NCI-H1048 (cell line): ENCODE measurements at places on chromosomes 11 and 22.
A peak's percentile ranks its signal among the peaks of the same experiment; 100 is the strongest.

DNA sequence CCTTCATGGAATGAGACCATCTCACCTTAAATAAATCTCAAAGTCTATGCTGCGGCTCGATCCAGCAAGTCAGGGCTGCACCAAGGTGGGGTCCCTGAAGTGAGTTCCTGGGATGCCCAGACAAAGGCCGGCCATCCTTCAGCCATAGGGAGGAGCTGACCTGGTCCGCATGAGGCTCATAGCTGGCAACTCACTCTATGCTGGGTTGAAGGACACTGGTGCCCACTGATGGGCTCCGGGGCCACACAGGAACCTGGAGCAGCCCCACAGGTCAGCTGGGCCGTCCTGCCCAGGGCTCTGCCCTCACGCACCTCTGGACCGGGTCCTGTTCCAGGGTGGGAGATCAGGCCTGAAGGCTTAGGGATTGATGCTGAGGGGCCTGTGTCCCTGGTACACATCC lies 1339.3 kb downstream of the TBC1D22A start:
- DNase-seq, result no peak

GRCh38 chr11:126082251-126083109 lies 19.8 kb upstream of the CDON start:
- DNase-seq, result peak; percentile 47

DNA sequence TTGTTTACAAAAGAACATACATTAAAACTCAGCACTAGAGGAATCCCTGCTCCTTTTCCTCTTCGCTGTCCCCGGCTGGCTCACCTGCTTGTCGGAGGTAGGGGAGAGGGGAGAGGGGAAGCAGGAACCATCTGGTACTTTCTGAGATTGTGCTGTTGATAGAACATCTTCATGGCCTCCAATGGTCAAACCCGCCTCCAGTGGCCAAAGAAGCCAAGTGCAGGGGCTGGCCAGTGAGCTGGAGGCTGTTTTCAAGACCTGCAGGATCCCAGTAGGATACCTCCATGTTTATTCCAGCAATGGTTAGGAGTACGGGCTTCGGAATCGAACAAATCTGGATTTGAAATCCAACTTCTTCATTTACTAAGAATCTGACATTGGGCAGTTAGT lies 92.6 kb downstream of the PKNOX2 start:
- DNase-seq, result no peak

GRCh38 chr11:57801183-57801485 lies 39.5 kb downstream of the CTNND1 start:
- no peak for DNase-seq

- no peak for DNase-seq
These were observed 16.2 kb upstream of the ME3 start for GRCh38 chr11:86688398-86689179.

DNA sequence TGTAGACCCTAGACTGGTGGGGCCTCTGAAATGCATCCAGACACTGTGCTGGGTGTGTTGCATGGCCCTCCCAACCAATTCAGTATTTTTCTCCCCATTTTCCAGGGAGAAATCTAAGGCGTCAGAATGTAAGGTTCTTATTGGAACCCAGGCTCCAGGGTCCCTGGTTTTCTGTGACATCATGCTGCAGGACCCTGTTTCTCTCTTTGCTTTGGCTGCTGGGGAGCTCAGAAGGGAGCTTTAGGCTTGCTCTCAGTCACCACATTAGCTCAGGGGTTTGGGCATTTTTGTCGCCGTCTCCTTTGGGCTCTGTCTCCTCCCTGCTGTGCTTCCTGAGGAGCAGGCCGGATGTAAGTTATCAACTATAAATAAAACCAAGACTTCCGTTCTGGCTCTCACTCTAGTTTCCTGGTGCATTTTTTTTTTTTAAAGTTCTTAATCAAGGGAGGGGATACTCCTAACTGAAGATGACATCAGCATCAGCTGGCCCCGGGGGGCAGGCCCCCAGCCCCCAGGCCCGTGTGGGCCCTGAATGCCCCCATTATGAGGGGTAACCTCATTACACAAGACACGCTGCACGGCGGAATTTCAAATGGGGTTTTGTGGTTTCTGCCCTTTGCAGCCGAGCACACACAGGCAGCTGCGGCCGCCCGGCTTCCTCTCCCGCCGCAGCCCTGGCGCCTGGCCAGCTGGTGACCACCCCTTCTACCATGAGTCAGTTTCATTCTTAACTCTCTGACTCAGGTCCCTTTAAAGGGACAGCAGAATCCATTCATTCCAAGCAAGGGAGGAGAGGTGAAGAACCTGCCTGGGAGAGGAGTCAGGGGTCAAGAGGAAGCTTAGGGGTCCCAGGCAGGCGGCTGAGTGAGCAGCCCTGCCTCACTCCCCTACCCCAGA lies 3.2 kb downstream of the MYEOV start:
- no peak for DNase-seq

DNA sequence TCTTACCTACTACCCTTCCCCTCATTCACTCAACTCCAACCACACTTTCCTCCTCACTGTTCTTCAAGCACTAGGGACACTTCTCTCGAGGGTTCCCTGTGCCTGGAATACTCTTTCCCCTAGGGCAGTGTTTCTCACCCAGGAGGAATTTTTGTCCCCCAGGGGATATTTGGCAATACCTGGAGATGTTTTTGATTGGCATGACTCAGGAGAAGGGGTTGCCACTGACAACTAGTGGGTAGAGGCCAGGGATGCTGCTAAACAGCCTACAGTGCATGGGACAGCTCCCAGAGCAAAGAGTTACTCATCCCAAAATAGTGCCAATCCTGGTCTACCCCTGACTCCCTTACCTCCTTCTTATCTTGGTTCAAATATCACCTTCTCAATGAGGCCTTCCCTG lies 40.0 kb downstream of the BTG4 start:
- DNase-seq, result no peak

- DNase-seq, result no peak
These were observed 46.0 kb downstream of the PPARA start for GRCh38 chr22:46196278-46196677.

DNA sequence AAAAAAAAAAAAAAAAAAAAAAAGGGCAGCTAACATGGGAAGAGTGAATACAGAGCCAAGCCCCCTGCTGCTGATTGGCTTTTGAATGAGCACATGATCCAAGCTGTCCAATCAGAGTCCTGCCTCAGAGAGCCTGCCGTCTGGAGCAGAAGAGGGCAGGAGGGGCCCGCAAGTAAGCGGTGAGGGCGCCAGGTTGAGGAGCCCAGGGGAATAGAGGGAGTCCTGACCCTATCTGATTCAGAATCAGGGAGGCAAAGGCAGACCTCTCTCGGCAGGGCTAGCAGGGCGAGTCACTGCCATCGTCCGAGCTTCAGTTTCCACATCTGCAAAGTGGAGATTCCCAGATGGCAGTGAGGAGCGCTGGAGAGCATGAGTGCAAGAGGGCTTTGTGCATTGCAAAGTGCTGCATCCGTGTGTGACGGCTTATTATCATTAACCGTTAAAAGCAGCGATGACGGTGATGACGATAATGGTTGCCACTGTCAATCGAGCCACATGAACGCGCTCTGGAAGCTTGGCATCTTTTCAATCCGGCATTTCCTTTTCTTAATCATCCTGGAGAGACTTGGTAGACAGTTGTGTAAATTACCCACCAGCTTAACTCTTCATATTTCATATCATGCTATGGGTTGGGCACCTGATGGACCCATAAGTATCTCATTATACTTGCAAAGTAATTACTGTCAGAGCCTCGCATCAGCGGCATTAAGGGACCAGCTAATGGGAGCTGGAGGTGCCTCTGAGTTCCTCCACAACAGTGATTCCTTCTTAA lies 68.6 kb upstream of the ATXN10 start:
- DNase-seq, result no peak

GRCh38 chr11:110430267-110431050 lies 711 bp downstream of the FDX1 start:
- no peak for DNase-seq

GRCh38 chr11:96012086-96012824 lies 88.3 kb upstream of the MTMR2 start:
- no peak for DNase-seq

DNA sequence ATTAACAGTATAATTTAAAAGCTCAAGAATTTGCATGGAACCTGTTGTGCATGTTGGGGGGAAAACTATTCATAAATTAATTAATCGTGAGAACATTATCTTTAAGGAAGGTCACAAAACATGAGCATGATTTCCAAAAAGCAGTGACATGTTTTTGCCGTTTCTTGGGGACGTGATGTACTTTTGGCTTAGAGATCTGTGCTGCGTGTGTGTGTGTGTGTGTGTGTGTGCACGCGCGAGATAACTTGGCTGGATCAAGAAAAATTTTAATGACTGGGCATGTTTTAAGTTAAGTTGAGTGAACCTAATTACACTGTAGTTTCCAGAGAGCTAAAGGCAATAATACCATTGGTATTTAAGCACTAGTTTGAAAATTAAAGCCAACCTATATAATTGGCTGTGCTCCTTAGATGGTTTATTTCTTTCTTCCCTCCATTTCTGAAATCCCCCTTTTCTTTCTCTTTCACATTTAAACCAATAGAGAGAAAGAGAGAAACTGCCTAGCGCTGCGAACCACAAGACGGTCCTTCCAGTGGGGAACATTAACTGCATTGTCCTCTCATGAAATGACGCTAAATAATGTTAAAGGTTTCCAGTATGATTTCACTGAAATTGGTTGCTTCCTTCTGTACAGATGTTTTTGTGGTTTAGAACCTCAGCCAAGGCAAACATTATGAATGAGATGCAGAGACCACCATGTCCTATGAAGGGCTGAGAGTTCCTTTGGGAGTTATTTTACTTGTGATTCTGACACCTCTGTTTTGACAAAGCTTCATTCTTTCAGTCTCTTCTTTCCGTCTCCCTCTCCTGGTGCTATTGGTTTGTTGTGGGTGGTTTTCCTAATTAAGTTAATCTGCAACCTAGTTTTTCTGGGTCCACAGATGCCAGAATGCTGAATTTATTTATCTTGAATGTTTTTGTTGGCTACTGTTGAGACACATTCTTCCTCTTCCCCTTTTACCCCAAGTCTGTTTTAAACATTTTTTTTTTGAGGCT lies 51.7 kb downstream of the ZBTB16 start:
- DNase-seq, result no peak
